Tracheal epithelial cell (primary cell): ENCODE measurements at places on chromosomes 2 and 18. TPM values are rescaled to one million over a fixed set of nuclear protein-coding genes. Genes with fewer than 3 reads are reported as not detected.

The DTNA gene
- 2.1 and 13.0 TPM in 2 replicates for total RNA-seq

The STAT4 gene
- 5.1 and 13.6 TPM in 2 replicates for total RNA-seq

The HOXD12 gene
- total RNA-seq, result not detected in 2 replicates

The WDSUB1 gene
- total RNA-seq, result 4.6 and 6.8 TPM in 2 replicates
